Testis (tissue), 5 donors: ENCODE measurements at places on chromosomes 4 and X. TPM values are rescaled to one million over a fixed set of nuclear protein-coding genes. Genes with fewer than 3 reads are reported as not detected.

The SLITRK4 gene
- 2.1 TPM for total RNA-seq

DNA sequence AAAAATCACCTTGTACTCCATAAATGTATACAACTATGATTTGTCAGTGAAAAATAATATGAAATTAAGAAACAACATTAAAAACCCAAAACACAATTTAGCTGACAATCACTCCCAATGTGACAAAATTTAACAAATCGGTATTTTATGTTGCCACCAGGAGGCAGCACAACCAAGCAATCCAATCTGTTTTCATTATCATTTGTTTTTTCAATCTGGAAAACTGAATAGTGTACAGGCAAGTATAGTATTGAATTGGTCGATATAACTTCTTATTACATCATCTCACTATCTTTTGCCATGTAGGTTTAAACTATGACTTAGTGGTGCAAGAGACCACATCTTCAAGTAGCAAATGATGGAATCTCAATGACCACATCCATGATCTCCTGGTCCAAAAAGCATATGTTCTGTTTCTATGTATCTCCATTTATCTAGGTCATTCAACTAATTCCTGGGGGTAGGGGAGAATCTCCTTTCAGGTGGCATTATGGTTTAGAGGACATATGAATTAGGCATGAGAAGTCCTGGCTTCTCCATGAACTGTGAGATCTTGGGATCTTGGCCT, 112.9 kb upstream of the AGA start:
- no peak for DNase-seq

The F11 gene
- total RNA-seq, result 0.19 TPM

GRCh38 chr4:106987311-106987710, 48.8 kb downstream of the DKK2 start:
- DNase-seq, result no peak

The F8 gene
- 25.0 TPM for total RNA-seq

The HTRA3 gene
- 6.1 TPM for total RNA-seq

- DNase-seq, result no peak
Observed at GRCh38 chrX:9747644-9748043, 18.0 kb downstream of the GPR143 start.

The PAGE2 gene
- total RNA-seq, result 24.3 TPM

DNA sequence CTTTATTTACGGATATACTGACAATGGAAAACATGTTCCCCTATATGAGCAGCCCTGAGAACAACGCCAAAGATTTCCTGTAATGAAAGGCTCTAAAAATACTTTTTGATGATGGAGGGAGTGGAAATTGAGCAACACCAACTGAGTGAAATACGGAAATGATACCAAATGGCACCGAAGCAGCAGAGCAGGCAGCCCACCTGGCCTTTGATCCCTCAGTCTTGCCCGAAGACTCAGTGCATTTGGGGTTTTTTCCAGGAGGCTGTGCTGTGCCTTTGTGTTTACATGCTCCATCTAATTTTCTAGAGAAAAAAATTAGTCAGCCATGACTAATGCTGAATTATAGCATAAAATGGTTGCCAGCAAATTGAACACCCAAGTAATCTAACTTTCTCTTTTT, 169.9 kb upstream of the RBPJ start:
- DNase-seq, result no peak

GRCh38 chrX:37331546-37331945, 17.6 kb upstream of the PRRG1 start:
- DNase-seq, result no peak

The ADGRL3 gene
- total RNA-seq, result 12.8 TPM

DNA sequence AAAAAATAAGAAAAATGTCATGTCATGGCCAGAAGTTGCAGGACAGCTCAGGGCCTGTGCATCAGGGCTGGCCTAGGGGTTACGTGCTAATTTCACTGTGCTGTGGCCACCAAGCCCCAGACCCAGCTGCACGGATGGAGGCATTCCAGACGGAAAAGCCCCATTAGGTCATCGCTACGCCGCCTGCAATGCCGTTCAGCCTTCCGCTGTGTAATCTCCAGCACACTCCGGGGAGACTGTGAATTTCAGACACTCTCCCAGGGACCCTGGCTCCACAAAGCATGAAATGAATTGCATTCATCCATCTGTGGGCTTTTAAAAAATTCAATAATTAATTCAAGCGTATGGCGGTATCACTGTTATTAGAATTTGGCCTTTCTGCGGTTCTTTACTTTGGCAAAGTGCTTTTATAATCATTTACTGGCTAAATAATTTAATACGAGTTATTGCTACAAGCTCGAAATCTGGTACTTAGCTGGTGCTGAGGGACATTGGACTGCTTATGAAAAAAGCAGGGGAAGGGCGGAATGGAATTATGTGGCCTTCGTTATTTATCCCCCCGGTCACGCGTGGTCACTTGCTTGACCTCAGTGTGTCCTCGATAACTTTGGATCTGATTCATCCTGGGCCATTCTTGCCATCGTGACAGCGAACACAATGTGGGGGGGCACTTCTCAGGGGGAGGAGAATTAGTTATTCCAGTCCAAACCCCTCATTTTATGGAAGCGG, 9.0 kb upstream of the NSG1 start:
- DNase-seq, result no peak

- DNase-seq, result peak; percentile 69
Observed at GRCh38 chrX:1239681-1240142, 27.3 kb upstream of the CRLF2 start.

DNA sequence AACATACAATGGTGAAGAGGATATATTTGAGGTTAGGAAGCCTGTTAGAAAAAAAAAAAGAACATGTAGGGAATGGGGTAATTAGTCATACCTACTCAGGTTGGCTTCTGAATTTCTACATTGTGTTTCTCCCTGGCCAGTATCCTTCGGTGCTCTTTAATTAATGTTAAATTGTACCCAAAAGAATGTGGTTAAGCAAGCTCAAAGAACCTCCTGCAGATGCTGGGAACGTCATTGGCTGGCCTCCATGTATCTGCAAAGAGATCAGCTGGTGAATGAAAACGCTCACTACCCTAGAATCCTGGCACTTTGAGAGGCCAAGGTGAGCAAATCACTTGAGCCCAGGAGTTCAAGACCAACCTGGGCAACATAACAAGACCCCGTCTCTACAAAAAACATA, 942.3 kb upstream of the PRKX start:
- DNase-seq, result no peak

DNA sequence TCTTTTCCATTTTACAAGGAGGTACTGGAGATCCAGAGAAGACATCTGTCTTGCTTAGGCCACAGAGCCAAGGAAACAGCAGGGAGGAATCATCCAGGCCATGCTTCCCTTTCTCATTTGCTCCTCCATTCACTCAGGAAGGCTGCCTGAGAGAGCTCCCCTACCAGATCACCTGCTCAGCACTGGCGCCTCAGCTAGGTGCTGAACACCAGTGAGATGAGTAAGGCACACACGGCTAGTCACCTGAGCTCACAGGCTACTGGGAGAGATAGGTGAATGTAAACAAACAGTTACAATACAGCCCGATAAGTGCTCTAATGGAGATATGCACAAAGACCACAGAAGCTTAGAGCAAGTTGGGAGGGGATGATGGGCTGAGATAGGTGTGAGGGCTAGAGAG, 149.8 kb upstream of the ARHGEF9 start:
- DNase-seq, result no peak

The MTMR8 gene
- total RNA-seq, result 2.7 TPM

DNA sequence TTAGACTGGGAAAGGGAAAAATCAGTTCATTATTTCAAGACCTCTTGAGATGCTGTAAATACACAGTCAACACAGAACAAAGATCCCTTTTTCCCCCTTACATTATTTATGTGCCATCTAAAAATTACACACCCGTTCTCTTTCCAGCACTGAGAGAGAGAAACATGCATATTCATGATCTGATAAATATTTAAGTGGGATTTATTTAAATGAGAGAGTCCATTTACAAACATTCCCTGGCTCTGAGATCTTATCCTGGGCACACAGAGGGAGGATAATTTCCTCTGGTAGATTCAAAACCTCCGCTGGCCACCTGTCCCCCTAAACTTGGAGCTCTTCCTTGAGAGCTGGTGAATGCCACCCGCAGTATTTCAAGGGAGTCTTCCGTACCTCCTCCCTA, 88.6 kb downstream of the GRIA3 start:
- DNase-seq, result no peak

The JADE1 gene
- 32.2 TPM for total RNA-seq

The NEUROG2 gene
- total RNA-seq, result 0.62 TPM

GRCh38 chrX:154313147-154313546, 17.6 kb downstream of the TKTL1 start:
- no peak for DNase-seq

GRCh38 chr4:86845593-86845992, 3.6 kb downstream of the SLC10A6 start:
- DNase-seq, result no peak

DNA sequence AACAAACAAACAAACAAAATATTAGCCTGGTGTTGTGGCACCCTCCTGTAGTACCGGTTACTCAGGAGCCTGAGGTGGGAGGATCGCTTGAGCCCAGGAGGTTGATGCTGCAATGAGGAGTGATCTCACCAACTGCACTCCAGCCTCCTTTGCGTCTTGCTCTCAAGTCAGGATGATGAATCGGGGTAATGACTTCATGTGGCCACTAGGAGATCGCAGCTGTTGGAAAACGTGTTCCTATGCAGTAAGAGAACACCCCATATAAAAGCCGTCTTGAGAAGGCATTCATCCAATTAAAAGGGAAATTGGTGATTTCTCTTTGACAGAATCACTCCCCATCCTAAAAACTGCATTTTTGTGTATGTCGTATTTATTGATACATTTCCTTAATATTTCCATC, 6.9 kb downstream of the CCNB3 start:
- DNase-seq, result no peak

The HSD17B13 gene
- 0.94 TPM for total RNA-seq

The TMEM271 gene
- 1.7 TPM for total RNA-seq

- DNase-seq, result no peak
Observed at GRCh38 chr4:12139296-12139695, 710.6 kb upstream of the HS3ST1 start.

DNA sequence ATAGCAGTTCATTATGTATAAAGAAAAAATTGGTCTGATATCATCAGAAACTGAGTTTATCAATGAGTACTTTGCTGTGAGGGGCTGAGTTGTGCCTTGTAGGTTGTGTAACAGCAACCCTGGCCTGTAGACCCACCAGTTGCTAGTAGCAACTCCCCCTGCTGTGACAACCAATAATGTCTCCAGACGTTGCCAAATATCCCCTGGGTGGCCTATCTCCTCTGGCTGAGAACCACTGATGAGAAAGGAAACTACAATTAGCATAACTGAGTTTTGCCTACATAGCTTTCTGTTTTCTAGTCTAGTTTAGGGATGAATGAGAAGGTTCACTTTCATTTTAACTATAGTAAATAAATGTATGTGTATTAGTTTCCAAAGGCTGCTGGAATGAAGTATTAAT, 234.1 kb downstream of the CPE start:
- DNase-seq, result no peak

GRCh38 chr4:5209862-5210261, 158.6 kb downstream of the STK32B start:
- DNase-seq, result no peak

The IBSP gene
- total RNA-seq, result not detected

DNA sequence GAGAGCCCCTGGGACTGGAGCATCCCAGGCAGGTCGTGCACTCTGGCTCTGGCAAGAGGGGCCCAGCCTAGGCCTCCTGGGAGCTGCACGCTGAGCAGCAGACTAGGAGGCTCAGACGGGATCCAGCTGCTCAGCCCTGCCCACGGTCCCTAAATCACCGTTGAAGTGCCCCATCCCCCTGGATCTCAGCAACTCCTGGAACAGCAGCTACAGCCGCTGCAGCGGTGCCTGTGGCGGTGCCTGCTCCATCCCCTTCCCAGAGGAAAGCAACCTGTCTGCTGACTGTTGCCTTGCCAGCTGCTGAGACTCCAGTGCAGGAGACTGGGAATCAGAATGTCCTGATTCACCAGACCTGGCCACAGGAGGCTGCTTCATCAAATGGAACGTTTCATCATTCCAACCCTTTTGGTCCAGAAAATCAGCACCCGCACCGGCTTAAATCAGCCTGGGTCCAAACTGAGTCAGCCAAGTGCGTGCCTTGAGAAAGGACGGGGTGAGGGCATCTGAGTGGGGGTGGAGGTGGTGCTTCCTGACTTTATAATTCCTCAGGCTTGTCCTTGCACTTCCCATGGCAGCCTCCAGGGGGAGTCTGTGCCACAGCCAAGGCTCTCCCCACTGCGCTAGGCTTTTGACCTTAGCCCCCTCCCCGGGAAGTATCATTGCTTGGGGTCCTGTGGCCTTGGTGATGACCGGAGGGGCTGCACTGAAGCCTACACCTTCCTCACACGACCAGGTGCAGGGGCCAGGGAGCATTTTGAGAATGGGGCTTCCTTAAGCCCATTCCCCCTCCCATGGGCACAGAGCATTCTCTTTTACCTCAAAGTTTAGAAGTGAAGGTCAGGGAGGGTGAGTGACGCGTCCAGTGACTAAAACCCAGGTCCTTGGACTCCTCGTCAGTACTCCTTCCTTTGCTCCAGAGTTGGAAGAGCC, 6.5 kb downstream of the ZNF185 start:
- DNase-seq, result peak; percentile 63

DNA sequence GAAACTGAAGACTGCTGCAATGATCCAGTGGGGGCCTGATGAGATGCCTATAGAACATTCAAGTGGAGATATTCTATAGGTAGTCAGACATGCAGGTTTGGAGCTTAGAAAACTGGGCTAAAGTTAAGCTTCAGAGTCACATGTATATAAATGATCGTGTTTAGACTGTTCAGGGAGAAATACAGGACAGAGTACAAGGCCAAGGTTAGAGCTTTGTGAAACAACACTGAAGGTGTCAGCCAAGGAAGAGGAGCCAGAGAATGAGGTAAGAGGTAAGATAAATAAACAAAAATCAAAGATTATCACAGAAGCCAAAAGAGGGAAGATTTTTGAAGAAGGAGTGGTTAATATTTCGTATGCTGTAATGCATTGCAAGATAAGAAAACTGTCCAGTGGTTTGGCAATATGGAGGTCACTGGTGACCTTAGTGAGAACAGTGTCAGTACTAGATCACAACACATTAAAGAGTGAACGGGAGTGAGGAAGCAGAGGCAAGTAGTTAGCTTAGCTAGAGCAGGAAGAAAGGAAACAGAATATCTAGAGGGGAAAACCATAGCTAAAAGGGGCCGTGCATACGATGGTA, 58.0 kb upstream of the KLHL13 start:
- no peak for DNase-seq
